ENCODE measurements at places on chromosomes 3 and 15.

- no peak for DNase-seq
Measured at GRCh38 chr3:107242579-107242978, 134.7 kb upstream of the CCDC54 start.

- DNase-seq = no peak
Measured at GRCh38 chr3:40317061-40317855, 7.8 kb downstream of the EIF1B start.

DNA sequence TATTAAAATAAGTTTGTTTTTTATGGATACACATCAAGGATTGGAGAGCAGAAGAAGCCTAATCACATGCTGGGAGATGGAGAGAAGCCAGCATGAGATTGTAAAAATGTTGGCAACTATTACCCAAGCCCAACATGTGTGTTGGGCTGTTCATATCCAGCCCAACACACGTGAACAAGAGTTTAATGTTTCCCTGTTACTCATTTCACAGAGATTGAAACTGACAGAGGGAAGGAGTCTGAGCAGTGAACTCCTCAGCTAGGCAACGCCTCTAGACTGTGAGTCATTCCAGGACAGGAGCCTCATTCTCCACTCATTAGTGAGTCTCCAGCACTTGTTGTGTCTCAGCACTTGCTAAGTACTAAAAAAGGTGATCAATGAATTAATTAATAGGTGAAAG is 43.2 kb upstream of the CMSS1 start:
- no peak for DNase-seq

DNA sequence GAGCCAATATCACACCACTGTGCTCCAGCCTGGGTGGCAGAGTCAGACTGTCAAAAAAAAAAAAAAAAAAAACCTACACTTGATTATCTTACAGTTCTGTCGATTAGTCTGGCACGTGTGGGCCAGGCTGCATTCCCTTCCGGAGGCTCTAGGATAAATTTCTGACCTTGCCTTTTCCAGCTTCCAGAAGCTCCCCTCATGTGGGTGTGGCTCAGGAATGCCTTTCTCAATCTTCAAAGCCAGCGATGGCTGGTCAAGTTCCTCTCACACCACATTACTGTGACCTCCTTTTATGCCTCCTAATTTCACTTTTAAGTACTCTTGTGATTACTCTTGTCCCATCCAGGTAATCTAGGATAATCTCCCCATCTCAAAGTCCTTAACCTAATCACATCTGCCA is 58.2 kb upstream of the DUT start:
- DNase-seq = no peak

DNA sequence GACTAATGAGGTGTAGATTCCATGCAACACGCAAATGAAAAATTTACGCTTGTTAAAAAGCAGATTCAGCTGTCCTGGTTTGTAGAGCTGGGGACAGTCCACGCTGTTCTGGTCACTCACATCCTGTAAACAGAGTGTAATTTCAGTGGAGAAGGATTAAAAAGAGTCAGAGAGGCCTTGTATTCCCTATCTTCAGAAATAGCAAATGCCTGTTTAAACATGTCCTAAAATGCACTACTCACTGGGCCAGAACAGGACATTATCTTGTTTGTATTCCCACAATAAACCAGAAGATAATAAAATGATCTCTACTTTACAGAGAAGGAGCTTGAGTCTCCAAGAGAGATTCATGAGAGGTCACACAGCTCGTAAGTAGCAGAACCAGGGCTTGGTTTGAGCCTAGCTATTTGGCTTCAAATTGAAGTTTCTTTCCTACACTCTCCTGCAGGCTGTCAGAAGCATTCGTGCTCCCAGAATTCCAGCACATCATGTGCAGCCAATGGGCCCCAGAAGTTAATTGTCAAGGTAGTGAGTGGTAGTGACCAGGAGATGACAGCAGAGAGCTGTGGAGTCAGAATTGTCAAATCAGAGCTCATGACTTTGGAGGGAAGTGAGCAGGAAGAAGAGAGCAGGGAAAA is 242.5 kb downstream of the ATP8B4 start:
- DNase-seq = no peak

DNA sequence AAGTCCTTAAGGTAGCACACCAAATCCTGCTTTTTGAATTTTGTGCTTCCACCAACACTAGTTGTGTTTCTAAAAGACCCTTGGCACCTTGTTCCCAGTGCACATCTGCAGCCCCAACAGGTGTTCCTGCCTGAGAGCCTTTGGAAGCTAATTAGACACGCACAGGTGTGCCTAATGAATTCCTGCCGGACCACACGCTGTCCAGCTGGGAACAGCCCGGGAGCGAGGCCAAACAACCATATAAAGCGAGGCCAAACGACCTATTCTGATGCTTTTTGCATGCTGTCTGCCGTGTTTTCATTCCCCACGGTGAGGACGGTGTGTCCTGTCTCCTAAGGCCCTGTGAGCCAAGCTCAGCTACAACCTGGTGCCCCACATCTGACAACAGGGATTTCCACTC is 99.5 kb downstream of the ATG7 start:
- no peak for DNase-seq

GRCh38 chr15:56871867-56872266 is 46.6 kb upstream of the TCF12 start:
- DNase-seq = no peak

DNA sequence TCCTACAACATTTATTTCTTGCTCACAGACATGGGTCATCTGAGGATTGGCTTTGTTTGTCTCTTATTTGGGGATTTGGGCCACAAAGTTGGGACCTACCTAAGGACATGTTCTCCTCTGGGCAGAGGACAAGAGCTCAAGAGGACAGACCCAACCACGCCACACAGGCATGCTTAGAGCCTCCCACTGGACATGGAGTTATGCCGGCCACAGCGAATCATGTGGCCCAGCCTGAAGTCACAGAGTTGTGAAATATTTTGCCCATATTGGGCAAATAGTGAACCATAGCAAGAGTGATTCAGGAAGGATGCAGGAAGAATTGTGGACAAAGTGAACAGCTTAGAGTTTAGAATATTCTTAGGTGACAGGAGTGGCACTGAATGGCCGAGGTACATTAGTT is 9.9 kb downstream of the TRAK1 start:
- no peak for DNase-seq

DNA sequence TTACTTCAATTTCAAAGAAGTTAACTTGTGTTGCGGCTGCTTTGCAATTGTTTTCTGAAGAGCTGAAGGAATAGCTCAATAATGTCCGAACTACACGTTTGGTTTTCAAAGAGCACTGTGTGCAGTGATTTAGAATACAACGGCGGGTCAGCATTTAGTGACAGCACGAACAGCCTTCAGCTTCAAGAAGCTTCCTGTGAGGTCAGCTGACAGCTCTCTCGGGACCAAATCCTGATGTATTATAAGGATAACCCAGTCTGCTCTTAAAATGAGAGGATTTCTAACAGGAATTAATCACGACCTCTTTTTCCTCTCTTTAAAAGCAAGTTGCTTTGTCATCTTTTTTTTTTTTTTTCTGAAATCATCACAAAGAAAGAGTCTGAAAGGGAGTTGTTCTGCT is 97.9 kb upstream of the UNC13C start:
- no peak for DNase-seq

DNA sequence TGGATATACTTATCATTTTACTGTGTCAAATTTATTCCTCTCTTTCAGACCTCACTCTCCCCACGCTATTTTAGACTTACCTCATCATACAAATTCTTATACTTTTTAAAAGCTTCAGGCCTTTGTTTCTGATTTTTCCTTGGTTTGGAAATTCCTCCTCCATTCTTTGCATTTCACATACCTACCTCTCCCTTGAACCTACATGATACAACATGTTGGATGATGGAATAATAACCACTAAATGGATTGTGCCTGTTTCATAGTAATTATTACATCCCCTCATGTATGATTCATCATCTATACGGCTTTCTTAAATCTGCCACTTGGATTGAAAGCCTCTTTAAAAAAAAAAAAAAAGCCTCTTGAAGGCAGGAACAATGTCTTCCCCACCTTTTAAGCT is 24.6 kb downstream of the TRIP4 start:
- no peak for DNase-seq

GRCh38 chr3:69214241-69214640 is 91.8 kb upstream of the LMOD3 start:
- no peak for DNase-seq

DNA sequence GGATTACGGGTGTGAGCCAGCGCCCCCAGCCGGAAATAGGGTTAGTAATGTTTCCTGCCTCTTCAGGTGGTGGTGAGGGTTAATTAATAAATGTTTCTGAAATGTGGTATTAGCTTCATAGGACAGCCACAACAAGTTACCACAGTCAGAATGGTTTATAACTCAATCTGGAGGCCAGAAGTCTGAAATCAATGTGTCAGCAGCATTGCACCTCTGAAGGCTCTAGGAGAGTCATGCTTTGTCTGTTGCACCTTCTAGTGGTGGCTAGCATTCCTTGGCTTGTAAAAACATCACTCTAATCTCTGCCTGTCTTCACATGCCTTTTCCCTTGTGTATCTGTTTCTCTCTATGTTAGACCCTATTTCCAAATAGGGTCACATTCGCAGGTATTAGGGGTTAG is 7.8 kb upstream of the RPSA start:
- DNase-seq = no peak

GRCh38 chr15:45719490-45719889 is 84.7 kb downstream of the SQOR start:
- DNase-seq = no peak

GRCh38 chr15:67807141-67807540 is 18.2 kb upstream of the SKOR1 start:
- no peak for DNase-seq

DNA sequence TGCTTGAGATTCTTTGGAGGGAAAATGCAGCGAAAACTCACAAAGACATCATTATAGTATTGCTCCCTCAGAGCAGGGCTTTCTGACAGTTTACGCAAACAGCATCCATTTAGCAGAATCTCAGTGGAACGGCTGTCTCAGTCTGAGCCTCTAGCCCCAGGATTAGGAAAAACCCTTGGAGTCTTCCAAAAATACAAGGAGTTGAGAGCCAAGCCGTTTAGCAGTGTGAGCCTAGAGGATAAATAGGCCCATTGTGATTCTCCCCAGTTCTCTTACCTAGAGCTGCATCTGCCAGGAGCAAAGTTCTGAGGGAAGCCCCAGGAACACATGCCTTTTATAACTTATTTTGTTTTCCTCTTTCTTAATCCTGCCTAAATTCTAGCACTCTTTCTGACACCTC is 359.6 kb downstream of the NTRK3 start:
- no peak for DNase-seq

DNA sequence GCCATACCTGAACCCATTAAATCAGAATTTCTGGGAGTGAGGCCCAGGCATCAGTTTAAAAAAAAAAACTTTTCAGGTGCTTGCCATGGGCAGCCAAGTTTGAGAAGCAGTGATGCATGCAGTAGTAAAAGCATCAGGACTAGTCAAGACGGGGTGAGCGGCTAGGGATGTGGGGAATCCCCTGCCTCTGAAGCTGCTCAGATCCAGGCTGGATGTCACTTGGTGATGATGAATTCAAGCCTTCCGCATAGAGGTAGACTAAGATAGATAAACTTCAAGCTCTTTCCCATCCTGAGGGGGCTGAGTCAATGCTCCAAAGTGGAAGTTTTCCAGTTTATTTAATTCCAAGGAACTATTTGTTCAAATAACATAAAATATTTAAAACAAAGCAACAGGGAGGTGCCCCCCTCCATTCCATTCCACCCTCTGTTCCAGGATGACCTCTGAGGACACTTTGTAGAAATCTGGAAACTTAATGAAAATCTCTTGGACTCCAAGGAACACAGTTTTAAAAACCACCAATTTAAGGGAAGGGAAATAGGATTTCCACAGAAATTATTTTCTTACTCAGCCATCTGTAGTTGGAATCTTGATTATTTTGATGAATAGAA is 100.4 kb upstream of the NR2E3 start:
- DNase-seq = no peak

DNA sequence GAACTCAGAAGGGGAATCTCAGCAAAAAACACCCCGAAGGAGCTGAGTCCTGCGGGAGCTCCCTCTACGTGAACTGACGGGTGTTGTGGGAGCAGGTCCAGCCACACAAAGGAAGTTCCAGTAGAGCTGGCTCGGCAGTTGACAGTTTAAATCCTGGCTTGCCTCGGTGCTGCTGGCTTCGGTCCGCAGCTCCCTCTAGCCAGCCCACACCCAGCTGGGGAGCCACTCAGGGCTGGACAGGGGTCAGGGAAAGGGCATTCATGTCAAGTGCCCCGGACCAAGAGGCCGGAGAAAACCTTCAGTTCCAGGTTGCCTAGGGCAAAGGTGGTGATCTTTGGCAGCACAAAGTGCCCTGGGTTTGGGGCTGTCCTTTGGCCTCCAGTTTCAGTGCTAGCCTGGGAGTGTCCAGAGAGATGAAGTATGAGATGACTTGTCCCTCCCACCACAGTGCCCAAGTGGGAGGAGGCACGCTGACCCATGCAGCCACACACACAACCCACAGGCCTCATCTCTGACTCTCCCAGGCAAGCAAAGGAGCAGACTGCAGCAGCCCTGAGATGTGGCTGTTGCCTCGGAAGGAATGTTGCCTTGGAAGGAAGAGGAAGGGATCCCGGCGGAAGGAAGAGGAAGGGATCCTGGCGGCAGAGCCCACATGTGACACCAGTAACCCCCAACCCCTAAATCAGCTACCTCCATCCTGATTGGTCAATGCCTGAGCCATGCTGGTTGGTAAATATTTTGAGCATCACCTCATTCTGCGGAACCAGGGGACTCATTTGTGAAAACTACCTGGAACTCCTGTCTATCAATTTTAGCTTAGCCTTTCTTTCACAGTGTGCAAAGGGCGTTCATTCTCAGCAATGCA is 13.9 kb upstream of the ANPEP start:
- no peak for DNase-seq

DNA sequence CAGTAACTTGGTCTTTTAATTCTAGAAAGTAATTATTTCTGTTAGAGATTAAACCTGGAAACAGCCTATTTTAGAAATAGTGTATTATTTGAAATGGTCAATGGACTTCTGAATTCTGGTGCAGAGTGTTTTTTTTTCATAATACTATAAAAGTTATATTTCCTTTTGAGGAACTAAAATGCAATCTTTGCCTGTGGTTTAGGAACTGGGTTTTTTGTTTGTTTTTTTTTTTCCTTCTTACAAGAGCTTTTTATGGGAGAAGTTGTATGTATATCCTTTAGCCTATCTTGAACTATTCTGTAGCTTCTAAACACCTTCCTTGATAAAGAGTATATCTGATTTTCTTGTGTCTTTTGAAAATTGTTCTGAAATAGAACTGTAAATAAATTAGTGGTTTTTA is 88.3 kb downstream of the ARIH1 start:
- DNase-seq = no peak

DNA sequence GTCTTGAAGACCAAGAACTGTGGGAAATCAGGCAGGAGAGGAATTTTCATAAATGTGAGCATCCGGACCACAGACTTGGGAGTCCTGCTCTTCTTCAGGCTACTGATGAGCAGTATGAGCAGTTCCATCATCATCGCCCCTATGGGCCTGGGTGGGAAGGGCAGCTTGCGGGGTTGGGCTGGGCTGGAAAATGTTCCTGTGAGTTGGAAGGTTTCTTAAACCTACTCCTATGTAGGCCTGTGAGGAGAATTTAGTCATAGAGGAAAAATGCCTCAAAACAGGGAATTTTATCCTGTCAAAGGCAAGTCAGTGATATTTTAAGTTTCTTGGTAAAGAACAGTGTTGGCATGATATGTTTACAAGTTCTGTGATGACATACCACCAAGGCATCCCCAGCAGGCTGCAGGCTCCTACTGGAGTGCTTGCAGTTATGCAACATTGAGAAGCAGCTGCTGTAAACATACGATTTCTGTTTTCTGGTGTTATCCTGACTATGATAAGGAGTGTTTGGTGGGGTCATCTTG is 10.3 kb downstream of the MASP1 start:
- no peak for DNase-seq
